ENCODE measurements at places on chromosomes 6 and 20.

DNA sequence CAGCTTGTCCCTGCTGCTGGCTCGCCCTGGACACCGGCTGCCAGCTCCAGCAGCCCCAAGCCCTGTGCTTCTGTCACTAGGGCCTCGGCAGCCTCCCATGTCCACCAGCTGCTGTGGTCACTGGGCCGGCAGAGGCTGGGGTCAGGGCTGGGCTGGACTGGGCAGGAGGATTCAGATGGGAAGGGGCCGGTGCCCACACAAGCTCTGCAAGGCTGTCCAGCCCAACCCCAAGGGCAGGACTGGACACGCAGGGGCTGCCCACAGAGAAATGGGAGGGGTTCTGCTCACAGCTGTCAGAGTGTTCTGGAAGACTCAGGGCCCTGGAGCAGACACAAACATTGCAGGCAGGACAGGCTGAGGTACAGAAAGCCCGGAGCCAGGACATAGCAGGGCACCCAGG is 65.6 kb downstream of the ADNP start:
- no peak for DNase-seq

- no peak for DNase-seq
Measured at GRCh38 chr6:16196260-16196983, 42.0 kb upstream of the GMPR start.

DNA sequence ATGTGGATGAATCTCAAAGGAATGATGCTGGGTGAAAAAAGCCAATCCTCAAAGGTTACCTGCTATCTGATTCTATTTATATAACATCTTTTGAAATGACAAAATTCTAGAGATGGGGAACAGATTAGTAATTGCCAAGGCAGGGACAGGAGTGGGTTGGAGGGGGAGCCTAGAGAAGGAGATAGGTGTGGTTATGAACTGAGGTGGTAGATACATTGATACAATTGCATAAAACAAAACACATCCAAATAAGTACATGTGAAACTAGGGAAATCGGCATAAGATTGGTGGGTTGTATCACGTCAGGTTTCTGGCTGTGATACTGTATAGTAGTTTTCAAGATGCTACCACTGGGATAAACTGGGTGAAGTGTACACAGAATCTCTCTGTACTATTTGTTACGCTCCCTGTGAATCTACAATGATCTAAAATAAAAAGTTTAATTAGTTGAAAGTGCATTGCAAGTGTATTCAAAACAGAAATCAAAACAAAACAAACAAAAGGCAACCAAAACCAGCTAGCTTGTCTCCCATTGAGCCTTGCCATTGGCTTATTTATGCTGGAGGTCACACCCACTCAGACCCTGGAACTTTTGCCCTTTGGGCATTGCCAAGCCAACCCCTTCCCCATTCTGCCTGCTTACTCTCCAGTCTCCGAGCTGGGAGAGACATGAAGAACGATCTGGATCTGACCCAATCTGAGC is 27.8 kb downstream of the PPP1R16B start:
- no peak for DNase-seq

- no peak for DNase-seq
Measured at GRCh38 chr6:51702851-51703250, 384.6 kb downstream of the PKHD1 start.

DNA sequence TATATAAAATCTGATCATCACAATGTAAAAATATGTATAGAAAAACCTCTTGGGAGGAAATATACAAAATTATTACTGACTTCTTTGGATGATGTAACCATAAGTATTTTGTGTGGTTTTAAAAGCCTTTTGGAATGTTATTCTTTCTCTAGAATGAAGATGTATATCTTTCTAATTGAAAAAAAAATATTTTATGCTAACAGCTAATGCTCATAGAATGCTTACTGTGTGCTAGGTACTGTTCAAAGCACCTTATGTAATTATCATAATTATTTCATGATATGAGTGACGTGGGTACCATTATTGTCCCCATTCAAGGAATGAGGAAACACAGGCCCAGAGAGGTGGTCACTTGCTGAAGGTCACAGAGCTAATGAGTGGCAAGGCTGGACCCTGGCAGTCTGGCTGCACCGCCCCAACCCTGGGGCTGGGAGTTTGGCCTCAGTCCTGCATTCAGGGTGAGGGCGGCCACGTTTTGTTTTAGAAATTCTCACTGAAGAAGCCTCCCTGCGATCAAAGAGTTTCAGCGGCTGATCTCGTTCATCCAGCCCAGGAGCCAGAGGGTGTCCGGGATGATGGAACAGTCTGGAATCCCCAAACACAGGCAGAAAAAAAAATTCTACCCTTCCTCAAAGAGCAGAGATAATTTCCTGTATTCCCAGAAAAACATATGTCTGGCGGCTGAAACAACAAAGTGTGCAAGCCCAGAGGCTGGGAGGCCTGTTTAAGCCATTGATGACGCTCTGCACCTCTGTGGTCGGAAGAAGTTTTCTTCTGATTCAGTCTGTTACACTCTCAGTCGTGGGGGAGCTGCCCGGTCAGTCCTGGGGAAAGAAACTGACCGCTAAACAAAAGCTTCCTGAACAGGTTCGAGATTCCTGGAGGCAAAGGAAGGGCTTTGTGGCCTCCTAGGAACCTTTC is 37.3 kb downstream of the TFEB start:
- no peak for DNase-seq

DNA sequence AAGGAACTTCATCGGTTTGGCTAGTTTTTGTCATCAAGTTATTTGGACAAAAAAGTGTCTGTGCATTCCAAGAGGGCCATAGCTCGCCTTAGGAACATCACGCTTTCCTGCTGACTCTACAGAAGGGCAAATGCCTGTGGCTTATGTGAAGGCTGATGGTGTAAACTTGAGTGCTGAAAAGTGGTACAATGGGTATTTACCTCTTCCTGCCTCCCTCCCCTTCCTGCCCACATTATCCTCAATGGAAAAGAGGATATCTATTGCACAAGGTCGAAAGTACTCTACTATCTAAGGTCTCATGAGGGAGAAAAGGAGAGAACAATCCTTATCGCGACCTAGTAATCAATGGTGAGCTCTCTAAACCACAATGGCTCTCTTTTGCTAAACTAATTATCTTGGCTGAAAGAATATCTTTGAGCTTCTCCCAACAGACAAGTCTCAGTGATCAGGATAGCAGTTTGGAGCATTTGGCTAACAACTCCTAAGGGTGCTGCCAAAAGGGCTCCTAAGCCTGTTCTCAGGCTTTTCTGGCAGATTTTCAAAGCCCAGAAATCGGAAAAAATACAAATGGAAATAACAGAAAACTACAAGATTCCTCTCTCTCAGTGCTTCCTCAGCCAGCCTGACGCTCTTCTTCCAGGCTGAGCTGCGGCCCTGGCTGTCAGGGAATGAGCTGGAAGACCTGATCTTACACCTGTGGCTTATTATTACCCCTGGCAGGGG is 42.6 kb upstream of the ENPP1 start:
- DNase-seq = no peak

- no peak for DNase-seq
Measured at GRCh38 chr6:159959165-159959975, 9.5 kb upstream of the IGF2R start.

DNA sequence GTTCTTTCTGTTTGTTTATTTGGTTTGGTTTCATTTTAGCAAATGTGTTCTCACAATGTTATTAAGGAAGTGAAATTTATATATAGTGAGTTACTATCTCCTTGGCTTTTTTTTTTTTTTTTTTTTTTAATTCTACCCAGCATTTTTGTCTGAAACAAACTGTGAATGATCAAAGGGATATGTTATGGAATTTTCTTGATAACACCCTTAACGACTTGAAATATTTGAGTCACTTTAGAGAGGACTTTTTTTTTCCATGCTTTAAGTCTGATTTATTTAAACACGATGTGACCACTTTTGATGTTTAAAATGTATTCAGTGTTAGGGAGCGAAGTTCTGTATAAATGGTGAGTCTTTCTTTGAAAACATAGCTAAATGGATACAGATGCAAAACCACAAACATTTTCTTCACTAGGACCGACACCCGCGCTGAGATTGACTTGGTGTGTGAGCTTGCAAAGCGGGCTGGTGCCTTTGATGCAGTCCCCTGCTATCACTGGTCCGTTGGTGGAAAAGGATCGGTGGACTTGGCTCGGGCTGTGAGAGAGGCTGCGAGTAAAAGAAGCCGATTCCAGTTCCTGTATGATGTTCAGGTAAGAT is 149.7 kb downstream of the MTHFD1L start:
- DNase-seq = no peak

- DNase-seq = no peak
Measured at GRCh38 chr6:25320459-25320858, 41.3 kb downstream of the CARMIL1 start.

DNA sequence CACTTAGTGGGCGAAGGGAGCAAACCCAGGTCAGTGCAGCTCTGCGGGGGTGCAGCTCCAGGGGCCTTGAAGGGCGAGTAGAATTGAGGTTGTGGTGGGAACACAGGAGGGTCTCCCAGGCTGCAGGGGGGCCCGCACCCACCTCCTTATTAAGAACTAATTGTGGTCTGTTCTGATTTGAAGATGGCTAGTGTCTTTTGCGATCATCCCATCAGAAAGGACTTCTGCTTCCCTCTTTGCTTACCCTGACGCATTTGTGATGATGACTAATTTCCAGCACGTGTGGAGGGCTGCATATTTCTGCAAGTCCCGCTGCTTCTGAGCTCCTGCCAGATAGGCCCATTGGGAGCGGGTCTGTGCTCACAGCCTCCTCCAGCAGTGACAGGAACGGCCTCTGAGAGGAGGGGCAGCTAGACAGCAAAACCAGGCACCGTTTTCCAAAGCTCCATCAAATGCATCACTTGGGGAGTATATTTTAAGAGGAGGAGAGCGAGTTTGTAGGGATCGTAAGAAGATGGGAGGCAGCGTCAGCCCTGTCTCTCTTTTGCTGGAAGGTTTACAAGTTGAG is 268.9 kb downstream of the CDH4 start:
- no peak for DNase-seq

- DNase-seq = no peak
Measured at GRCh38 chr20:10715035-10715434, 41.2 kb upstream of the JAG1 start.

GRCh38 chr6:47587493-47587892 is 109.9 kb downstream of the CD2AP start:
- no peak for DNase-seq

- no peak for DNase-seq
Measured at GRCh38 chr6:45590226-45590625, 212.5 kb upstream of the SUPT3H start.

GRCh38 chr6:163842467-163842866 is 427.9 kb downstream of the QKI start:
- no peak for DNase-seq

GRCh38 chr6:25297039-25297441 is 17.9 kb downstream of the CARMIL1 start:
- no peak for DNase-seq

DNA sequence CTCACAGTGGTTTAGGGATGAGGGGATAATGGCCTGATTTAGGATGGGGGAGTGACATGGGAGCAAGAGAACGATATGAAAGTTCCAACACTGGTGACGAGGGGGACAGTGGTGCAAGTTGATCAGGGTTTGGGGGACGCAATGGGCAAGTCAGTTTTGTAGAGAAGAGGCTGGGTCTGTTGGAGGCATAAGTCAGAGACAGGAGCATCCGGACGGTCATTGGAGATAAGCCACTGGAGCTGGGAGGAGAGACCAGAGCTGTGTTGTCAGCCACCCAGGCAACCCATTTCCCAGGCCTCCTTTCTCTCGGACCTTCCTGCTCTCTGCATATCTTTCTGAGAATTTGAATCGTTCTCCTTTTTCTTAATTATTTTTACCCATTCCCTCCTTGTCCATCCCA is 9.5 kb downstream of the DNPH1 start:
- DNase-seq = no peak

GRCh38 chr6:12298995-12299394 is 8.8 kb downstream of the EDN1 start:
- DNase-seq = no peak

- no peak for DNase-seq
Measured at GRCh38 chr6:32890831-32891230, 36.8 kb downstream of the PSMB9 start.

DNA sequence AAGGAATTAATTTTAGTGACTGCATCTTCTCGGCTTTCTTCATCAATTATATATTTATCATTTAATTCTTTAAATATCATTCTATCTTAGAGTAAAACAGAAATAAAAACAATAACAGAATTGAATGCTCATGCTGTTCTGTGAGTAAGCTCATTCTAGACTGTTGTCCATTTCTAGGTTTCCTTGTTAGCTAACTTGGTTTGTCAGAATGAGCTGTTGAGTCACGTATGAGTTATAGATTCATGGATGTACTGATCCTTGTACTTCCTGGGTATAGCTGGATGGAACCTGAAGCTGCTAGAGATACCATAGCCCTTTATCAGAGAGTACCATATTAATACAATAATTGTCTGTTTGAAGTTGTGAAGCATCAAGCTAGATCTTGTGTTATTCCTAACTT is 515.3 kb downstream of the TENT5A start:
- no peak for DNase-seq

DNA sequence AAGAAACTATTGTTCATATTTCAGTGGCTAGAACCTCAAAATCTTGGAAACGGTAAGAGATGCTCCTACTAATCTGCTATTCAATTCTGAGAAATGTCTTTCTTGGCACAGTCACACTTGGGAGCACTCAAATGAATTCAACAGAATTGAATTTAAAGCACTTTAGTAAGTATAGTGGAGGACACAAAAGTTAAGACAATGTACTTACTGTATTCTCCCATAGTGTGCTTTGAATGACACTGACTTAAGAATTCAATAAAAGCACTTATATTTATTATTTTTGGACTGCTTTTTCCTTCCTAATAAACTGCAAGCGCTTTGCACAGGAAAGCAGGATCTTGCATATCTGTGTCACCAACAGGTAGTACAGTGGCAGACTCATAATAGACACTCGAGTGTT is 156.1 kb upstream of the RIMS1 start:
- DNase-seq = no peak

- no peak for DNase-seq
Measured at GRCh38 chr6:40552941-40553340, 34.2 kb downstream of the LRFN2 start.

Data from stimulated activated CD8-positive, alpha-beta memory T cell treated with anti-CD3 and anti-CD28 coated beads, Interleukin-4, amount 100 ng/mL, for 1 hour (primary cell).